Cardiac fibroblast (primary cell): ENCODE measurements at places on chromosomes 11 and 22.
A peak's percentile ranks its signal among the peaks of the same experiment; 100 is the strongest.

DNA sequence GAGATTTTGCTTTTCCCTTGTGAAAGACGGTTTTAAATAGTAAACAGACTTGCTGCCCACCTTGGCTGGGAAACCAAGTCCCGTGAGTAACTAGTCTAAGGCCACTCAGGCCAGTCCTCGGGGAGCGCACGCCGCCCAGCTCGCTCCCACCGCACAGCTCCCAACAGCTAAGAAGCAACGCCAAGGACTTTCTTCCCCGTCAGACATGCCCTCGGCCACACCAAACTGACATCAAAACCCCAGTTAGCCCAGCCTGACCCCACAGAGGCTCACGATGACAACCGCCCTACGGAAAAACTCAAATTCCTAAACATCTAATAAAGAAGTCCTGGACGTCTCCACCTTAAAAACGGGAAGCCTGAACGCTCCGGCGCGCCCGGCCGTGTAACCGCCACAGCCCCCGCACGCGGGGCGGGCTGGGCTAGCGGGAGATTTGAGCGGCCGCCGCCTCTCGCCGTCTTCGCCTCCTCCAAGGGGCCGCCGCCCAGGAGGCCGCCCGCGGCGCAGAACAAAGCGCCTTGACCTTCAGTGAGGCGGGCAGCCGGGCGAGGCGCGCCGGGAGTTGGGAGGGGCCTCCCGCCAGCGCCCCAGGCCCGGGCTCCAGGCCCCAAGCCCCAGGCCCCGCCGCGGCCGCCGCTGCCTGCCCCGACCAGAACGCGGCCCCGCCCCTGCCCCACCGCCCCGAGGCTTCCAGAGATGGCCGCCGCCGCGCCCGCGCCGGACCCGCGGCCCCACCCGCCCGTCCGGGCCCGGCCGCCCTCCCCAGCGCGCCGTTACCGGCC lies 486 bp downstream of the NAP1L4 start:
- peak; percentile 48 for DNase-seq

DNA sequence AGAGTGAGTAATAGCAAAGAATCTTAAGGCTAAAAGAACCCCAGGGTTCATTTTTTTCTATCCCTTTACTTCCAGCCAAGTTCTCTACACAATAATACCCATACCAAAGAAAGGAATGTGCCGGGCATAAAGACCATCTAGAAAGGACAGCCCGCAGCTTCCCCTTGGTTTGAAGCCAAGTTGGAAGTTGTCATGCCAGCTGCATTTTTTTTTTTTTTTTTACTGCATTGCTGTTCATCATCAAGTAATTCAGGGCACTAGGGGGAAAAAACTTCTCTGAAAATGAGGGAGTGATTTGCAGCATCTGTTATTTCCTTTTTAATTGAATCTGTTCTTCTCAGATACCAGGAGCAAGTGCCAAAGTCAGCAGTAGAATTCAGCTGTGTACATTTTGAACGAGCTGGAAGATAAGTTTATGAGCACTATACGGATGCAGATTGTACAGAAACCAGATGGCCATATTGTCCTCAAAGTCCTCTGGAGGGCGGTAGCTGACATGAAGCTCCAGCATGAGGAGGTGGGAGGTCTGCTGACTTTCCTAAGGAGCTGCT lies 56.4 kb downstream of the UBASH3B start:
- peak; percentile 60 for DNase-seq

DNA sequence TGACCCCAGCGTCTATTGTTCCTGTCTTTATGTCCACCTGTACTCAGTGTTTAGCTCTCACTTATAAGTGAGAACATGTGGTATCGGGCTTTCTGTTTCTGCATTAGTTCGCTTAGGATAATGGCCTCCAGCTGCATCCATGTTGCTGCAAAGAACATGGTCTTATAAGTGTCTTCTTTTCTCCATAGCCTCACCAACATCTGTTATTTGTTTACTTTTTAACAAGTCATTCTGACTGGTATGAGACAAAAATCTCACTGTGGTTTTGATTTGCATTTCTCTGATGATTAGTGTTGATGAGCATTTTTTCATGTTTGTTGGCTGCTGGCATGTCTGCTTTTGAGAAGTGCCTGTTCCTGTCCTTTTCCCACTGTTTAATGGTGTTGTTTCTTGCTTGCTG lies 21.7 kb upstream of the SLN start:
- no peak for DNase-seq

DNA sequence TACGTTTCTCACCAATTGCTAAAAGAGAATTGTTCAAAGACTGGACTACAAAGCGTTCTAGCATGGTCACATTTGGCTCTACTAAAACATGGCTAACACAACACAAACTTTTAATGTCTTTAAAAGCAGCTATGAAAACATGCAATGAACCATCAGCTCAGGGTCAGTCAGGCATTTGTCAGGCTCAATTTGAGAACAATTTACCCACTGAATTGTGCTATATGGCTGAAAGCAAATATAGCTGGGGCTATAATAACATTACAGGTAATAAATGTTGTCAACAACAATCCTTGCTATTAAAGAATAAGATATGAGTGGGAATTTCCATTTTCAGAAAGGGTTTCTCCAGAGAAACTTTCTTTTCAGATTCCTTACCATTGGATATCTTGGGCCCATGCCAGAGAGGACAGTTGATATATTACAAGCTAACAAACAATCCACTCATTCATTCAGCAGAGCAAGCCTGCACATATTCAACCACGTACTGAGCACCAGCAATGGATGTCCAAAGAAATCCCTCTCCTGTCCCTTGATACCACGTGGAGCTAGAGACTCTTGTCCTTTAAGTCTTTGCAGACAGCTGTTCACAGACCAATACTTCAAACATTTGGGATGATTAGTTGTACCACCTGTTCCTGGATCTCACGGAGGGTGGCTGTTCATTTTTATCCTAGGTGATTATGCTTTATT lies 82.5 kb upstream of the DDI1 start:
- DNase-seq, result no peak

DNA sequence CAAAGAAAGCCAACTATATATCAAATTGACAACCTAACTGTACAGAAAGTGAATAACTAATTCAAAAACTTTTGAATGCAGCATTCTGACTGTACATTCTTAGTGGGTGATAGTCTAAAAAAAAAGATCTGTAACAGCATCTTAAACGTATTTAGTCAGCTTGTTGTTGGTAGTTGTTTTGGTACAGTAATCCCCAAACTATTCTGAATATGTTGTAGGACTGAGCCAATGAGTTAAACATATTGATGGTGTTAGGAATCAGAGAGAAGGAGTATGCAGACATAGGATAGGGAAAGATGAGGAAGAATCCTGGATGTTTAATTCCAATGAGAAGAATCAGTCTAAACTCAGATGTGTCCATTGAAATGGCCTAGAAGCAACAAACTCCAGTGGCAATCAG lies 41.9 kb upstream of the KIRREL3 start:
- DNase-seq, result no peak

DNA sequence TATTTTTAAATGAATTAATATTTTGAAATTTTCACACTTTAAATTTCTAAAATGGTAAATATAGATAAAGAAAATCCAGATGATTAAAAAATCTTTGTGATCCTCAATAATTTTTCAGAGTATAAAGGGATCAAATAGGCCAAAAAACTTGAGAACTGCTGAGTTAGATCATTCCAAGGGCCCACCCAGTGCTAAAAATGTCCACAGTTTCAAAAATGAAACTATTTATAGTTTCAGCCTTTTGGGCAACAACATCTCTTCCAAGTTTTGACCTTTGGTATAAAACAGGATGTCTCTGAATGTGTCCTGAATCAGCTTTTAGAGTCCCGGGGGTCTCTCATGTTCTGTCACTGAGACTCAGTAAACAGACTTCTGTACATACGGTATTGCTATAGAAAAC lies 20.9 kb upstream of the BAIAP2L2 start:
- no peak for DNase-seq

DNA sequence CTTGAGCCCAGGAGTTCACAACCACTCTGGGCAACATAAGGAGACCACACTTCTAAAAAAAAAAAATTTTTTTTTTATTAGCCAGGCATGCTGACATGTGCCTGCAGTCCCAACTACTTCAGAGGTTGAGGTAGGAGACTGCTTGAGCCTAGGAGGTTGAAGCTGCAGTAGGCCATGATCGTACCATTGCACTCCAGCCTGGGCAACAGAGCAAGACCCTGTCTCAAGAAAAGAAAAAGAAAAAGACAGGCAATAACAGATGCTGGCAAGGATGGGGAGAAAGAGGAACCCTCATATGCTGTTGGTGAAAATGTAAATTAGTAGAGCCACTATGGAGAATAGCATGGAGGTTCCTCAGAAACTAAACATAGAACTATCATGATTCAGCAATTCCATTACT lies 64.8 kb downstream of the PAK1 start:
- no peak for DNase-seq

- no peak for DNase-seq
These were observed 54.2 kb downstream of the NAV2 start for GRCh38 chr11:19766810-19767209.

DNA sequence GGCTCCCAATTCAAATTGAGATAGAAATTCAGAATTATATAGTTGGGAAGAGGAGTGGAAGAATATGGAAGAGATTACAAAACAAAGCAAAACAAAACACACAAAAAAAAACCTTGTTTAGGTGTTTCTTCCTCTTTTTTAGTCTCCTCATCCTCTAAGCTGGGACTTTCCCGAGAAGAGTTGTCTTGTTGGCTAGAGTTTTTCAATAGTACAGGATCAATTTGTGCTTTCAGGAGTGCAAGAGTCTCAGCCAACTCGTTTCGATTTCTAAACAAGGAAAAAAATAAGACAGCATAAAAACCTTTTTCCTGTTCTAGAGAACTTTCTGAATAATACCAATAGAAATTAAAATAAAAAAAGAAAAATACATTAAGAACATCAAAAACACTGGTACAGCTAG lies 87.8 kb upstream of the CLNS1A start:
- no peak for DNase-seq

DNA sequence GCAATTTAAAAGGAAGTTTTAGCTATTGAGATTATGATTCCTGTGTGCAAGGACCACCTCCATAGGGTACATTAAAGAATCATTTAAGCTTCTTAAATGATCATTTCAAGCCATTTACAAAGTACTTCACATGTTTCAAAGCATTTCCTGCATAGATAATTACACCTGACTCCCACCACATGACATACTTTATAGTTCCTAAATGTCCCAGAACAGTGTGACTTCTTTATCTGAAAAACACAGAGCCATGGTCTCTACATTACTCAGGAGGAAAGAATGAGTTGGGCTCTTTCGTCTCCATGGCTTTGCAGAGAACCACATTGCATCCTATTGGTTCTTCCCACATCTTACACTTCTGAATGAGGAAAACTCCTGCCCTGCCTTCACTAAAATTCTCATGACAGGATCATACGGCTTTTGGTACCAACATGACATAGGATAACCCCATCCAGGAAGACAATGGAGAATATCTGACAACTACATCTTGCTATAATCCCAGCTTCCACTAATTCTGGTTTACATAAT lies 88.6 kb downstream of the ETS1 start:
- DNase-seq, result no peak

GRCh38 chr11:128437136-128437535 lies 150.2 kb downstream of the ETS1 start:
- DNase-seq, result peak; percentile 79

DNA sequence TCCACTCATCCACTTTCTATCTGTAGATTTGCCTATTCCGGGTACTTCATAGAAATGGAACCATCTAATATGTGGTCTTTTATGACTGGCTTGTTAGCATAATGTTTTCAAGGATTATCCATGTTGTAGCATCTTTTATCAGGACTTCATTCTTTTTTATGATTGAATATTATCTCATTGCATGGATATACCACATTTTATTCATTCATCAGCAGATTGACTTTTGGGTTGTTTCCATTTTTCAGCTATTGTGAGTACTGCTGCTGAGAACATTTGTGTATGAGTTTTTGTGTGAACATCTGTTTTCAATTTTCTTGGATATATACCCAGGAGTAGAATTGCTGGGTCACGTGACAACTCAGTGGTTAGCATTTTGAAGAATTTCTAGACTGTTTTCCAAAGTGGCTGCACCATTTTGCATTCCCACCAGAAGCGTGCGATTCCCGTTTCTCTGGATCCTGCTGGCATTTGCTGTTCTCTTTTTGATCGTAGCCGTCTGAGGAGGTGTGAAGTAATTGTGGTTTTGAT lies 8.9 kb downstream of the DERL3 start:
- DNase-seq, result peak; percentile 82

DNA sequence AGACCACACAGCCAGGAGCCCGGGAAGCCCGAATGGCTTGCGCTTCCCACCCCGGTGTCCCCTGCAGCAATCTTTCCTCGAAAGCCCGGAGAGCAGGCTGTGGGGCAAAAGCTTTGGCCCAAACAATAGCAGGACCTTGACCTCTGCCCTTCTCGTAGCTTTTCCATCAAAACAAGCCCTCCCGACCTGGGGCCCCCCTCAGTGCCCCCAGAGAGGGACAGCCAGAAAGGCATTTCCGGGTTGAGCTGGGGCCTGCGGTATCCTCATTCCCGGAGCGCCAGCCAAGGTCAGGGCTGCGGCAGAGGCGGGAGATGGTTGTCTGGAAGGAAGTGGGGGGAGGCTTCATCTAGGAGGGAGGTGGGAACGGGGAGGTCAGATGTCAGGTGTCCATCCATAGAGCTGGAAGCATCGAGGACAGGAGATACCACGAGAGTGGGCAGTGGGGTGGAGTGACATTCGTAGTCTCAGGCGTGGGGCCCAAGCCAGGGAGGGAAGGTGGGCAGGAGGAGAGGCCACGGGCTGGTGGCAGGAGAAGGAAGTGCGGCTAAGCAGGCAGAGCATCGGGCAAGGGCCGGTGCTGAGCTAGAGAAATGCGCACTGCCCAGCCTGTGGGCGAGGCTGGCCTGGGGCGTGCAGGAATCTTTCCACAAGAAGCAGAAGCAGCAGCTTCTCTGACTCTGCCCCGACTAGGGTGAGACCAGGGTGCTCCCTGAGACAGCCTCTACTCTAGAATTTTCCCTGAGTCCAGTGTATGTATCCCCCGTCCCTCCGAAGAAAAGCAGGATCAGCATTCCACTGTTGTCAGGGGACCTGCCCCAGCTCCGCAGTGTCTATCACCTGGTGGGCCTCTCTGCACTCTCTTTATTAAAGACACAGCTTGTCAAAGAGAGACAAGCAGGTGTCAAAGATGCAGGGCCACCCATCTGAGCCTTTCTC lies 14.3 kb downstream of the PDGFB start:
- peak; percentile 22 for DNase-seq

DNA sequence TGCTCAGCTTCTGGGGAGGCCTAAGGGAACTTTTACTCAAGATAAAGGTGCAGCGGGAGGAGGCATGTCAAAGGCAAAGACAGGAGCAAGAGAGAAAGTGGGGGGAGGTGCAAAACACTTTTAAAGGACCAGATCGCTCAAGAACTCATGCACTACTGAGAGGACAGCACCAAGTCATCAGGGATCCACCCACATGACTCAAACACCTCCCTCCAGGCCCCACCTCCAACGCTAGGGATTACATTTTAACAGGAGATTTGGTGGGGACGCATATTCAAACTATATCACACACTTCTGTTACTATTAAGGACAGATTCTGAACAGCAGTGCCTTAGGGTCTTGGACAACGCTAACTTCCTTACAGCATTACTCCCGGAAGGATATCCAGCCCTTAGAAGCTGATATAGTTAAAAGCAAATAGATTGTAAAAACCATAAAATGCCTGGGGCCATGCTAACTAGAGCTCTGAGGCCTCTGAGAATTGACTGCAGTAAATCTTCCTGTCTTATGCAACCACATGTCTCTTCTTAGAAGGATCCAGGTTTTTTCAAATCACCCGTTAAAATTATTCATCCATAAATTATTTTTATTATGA lies 16.7 kb upstream of the ZC3H12C start:
- no peak for DNase-seq
